ENCODE measurements at places on chromosomes 6 and 20. TPM values are rescaled to one million over a fixed set of nuclear protein-coding genes. Genes with fewer than 3 reads are reported as not detected.

GJA1 gene
- total RNA-seq, result not detected

TBXT gene
- not detected for total RNA-seq

CNKSR3 gene
- total RNA-seq, result 0.62 TPM

TGM2 gene
- total RNA-seq, result not detected

PGBD1 gene
- total RNA-seq, result 5.4 TPM

DCDC2 gene
- not detected for total RNA-seq

BMP5 gene
- not detected for total RNA-seq

TP53INP2 gene
- total RNA-seq, result 3.6 TPM

KCNK5 gene
- total RNA-seq, result 28.4 TPM

GPX5 gene
- total RNA-seq, result not detected

EFCAB8 gene
- 0.35 TPM for total RNA-seq

GTSF1L gene
- not detected for total RNA-seq

NKX2-4 gene
- total RNA-seq, result not detected

PSORS1C1 gene
- not detected for total RNA-seq

FOXA2 gene
- not detected for total RNA-seq

CD164 gene
- 246 TPM for total RNA-seq

PTPRT gene
- total RNA-seq, result not detected

APOM gene
- 2.4 TPM for total RNA-seq

ERVFRD-1 gene
- not detected for total RNA-seq

ATP5F1E gene
- 98.1 TPM for total RNA-seq

DYNLT2 gene
- total RNA-seq, result 1.9 TPM

SLC17A3 gene
- not detected for total RNA-seq

BPIFB2 gene
- not detected for total RNA-seq

SLC17A9 gene
- total RNA-seq, result 26.8 TPM

C20orf204 gene
- total RNA-seq, result 2.7 TPM

LY6G6D gene
- total RNA-seq, result not detected

NKAPL gene
- 0.22 TPM for total RNA-seq

NMBR gene
- not detected for total RNA-seq

Measured in CD8-positive, alpha-beta memory T cell (primary cell).